ENCODE measurements at places on chromosomes 4 and X.

GRCh38 chr4:89439533-89439932 is 131.9 kb upstream of the GPRIN3 start:
- no peak for DNase-seq

- no peak for DNase-seq
Measured at GRCh38 chr4:57492251-57492878, 382.2 kb upstream of the IGFBP7 start.

GRCh38 chrX:19909761-19910160 is 22.4 kb upstream of the SH3KBP1 start:
- no peak for DNase-seq

GRCh38 chr4:137375111-137375850 is 157.0 kb downstream of the PCDH18 start:
- DNase-seq: peak; percentile 57

DNA sequence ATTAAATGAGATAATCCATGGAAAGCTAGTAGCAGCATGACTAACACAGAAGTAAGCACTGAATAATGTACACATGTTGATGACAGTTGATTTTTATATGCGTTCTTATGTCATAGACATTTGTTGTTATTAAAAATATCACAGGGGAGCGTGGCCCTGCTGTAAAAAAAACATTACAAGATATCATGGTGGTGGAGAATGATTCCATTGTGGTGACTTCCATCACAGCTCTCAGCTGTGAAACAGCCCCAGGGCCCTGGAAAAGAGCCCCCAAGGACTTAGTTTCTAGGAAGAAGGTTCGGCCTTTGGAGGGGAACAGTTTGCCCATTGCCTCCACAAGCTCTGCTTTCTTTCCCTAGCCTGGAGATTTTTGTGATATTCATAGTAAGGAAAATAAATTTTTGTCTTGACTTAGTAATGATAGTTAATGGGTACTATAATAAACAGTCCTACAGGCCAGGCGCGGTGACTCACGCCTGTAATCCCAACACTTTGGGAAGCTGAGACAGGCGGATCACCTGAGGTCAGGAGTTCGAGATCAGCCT is 49.9 kb downstream of the FAM114A1 start:
- no peak for DNase-seq

DNA sequence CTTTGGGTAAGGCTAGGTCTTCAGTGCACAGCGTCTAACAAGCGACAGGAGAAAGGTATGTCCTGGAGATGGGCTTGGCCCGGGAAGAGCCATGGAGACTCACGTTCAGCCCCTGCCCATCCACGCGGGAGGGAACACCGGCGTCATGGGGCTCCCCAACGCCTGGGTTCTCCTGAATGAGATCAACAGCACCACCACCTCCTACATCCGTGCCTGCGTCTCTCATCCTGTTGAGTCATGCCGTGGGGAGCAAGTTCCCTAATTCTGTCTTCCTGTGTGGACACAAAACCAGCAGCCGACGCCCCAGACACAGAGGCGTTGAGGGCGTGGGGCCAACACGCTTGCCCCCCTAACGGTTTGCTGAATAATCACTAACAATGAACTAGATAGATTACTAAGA is 20.1 kb upstream of the IL3RA start:
- DNase-seq: no peak

DNA sequence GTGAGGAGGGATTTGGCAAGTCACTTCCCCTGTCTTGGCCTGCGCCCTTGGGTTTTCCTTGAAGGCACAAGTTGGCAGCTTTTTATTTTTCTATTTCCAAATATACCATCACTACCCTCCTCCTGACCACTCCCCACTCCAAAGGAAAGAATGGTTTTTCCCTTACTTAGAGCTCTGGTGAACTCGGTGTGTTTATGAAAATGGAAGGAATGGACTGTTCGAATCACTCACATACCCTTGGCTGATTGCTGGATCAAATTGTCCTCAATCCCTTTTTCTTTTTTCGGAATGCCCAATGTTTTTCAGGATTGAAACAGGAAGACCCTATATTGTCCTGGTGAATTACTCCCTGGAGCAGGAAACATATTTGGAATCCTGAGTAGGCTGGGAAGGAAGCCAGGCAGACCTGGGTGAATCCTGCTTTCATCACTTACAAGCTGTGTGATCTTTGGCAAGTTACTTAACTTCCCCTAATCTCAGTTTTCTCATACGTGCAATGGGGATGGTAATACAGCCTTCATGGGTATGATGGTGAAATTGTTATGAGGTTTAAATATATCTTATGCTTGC is 70.7 kb downstream of the RTL5 start:
- DNase-seq: peak; percentile 16

- peak; percentile 75 for DNase-seq
Measured at GRCh38 chrX:114976292-114976691, 41.1 kb downstream of the IL13RA2 start.

DNA sequence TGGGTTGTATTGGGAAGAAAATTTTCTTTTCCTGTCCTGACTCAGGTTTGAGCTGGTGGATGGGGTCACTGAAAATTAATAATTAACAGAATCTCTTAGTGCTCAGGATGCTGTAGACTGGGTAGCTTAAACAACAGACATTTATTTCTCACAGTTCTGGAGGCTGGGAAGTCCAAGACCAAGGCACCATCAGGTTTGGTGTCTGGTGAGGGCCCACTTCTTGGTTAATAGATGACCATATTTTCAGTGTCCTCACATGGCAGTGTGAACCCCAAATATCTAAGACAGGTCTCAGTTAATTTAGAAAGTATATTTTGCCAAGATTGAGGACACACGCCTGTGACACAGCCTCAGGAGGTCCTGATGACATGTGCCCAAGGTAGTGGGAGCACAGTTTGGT is 31.1 kb downstream of the HERC6 start:
- DNase-seq: no peak

DNA sequence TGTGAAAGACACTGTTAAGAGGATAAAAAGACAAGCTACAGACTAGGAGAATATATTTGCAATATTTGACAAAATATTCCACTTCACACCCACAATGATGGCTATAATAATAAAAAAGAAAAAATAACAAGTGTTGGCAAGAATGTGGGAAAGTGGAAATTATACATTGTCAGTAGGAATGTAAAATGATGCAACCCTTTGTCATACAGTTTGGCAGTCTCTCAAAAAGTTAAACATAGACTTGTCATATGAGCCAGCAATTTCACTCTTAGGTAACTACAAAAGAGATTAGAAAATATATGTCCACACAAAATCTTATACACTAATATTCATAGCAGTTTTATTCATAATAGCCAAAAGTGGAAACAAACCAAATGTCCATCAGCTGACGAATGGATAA is 5.2 kb upstream of the RADX start:
- DNase-seq: peak; percentile 43

- no peak for DNase-seq
Measured at GRCh38 chr4:168739886-168740285, 243.0 kb downstream of the PALLD start.

DNA sequence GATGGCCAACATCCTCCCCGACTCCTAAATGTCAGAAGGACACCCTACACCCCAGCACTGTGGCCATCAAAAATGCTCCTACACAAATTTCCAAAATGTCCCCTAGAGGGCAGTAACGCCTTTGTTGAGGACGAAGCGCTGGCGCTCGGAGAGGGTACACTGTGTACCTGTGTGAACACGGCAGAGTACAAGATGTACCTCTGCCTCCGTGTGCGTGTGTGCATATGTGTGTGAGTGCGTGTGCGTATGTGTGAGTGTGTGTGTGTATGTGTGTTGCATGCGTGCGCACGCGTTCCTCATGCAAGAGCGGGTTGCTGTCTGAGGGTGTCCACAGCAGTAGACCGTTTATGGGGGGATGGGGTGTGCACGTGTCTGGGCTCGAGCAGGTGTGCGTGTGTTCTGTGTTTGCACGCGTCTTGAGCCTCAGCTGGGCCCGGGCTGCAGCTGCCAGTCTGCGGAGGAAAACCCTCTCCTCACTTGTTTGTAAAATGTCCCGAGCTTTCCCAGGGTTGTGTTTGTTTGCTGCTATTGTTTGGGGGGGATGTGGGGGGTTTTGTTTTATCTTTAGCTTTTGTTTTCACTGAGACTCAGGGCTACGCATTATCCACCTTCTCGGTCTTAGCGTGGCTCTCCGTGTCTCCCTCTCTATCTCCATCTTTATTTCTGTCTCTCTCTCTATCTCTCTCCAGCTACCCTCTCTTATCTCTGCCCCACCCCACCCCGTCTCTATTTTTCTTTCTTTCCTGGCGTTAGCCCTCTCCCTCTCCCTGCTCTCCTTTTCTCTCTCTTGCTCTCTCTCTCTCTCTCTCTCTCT is 10.4 kb upstream of the TSPYL2 start:
- DNase-seq: peak; percentile 65

- DNase-seq: no peak
Measured at GRCh38 chr4:73703320-73703719, 37.0 kb upstream of the CXCL8 start.

GRCh38 chrX:67585401-67585800 is 41.6 kb downstream of the AR start:
- no peak for DNase-seq

DNA sequence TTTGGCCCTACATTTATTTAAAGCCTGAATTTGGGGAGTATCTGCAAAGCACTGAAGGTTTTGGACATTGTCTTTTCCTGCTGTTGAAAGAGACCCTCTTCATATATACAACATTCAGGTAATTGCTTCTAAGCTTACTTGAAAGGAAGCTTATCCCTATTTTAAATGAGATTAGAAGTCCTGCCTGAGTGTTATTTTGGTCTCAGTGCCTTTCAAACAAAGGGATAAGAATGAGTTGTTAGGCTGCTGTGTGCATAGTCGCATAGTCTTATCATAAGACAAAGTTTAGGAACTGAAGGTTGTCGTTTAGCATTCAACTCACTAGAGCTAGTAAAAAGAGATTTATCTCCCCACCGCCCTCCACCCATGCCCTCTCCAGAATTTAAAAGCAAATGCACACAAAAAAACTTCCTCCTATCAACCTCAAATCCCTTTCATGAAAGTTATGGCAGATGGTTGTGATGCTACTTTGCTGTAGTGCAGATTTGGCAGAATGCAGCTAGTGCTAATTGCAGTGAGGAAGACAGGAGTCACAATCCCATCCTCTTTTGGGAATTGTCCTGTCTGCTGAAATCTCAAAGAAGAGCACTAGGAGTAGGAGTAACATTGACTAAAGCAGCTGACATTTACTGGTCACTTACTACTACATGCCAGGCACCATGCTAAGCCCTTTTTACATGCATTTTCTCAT is 5.8 kb downstream of the HERC3 start:
- DNase-seq: no peak

- peak; percentile 81 for DNase-seq
Measured at GRCh38 chrX:28586981-28587551, at the start of gene IL1RAPL1. Gene IL1RAPL1 (plus strand): TSS chrX:28587446.

- no peak for DNase-seq
Measured at GRCh38 chr4:17322514-17322913, 189.4 kb downstream of the QDPR start.

DNA sequence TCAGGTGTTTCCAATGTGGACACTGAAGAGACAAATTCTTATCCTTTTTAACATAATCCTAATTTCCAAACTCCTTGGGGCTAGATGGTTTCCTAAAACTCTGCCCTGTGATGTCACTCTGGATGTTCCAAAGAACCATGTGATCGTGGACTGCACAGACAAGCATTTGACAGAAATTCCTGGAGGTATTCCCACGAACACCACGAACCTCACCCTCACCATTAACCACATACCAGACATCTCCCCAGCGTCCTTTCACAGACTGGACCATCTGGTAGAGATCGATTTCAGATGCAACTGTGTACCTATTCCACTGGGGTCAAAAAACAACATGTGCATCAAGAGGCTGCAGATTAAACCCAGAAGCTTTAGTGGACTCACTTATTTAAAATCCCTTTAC is 18.6 kb downstream of the TLR7 start:
- no peak for DNase-seq

DNA sequence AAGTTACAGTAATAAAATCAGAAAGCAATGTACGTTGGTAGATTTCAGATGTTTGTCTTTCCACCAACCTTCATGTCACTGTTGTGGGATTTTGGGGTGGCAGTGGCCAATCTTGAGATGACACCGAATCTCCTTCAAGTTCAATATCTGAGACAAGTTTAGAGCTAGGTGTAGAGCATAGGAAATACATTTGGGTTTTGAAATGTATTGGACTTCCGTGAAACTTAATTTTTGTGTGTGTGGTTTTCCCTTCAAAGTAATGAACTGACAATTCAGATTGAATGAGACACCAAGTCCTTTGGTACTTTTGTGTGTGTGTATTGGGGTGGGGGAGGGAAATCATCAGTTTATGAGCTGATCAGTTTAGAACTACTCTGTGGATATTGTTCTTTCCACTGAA is 1.8 kb downstream of the WDR44 start:
- DNase-seq: no peak

GRCh38 chr4:53967986-53968385 is 96.4 kb downstream of the CHIC2 start:
- peak; percentile 75 for DNase-seq

DNA sequence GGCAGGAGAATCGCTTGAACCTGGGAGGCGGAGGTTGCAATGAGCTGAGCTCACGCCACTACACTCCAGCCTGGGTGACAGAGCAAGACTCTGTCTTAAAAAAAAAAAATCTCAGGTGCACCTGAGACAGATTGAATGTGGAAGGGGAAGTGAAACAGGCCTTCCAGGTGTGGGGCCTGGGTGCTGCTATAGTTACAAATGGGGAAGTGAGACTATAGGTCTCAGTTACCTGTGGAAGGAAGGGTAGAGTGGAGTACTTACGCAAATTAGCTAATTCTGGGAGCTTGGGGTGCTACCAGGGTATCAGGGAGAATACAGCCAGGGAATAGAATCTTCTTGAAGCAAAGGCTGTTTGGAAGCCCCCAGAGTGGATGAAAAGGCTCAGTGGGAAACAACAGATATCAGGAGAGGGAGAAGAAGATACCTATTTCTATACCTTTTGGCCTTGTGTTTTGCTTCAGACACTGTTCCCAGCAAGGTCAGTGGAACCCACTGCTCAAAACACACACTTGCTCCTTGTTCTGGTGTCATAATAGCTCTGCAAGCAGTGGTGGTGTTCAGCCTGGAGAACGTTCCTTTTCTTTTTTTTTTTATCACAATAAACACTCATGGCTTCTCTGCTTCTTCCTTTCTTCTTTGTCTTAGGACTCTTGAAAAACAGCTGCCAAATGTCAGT is 7.0 kb downstream of the CD38 start:
- DNase-seq: no peak

DNA sequence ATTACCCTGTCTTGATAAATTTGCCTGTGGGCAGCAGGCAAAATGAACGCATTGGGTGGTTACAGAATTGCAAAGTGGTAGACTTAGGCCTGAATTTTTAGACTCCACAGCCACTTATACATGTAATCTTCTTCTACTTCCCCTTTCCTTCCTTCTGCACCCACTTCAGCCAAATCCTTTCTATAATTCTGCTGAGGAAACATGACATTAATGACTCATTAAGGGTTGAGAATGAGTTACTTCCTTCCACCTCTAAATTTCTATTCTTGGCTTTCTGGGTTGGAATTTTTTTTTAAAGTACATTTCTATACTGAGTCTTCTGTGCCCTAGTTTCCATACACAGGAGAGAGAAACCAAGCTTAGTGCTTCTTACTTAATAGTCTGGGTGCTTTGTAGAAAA is 10.1 kb downstream of the PAPSS1 start:
- peak; percentile 37 for DNase-seq

DNA sequence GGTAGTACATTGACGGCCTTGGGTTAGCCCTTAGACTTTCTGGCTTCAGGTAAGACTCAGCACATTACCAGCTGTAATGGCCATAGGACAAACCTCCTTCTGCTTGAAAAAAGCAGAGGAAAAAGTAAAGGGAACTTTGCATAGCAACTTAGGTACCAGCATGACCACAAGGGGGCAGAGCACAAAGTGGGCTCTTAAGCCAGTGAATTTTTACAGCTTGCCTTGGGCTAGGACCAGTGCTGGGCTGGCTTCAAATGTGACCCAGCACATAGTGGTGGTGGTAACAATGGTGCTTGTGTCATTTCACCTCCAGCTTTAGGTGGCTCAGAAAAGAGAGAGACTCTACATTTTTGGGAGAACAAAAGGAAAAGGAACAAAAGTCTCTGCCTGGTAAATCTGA is 66.1 kb downstream of the KLHL4 start:
- DNase-seq: no peak

All from cardiac fibroblast (primary cell).